Muscle of leg (tissue), 16 donors: ENCODE measurements at places on chromosomes 1 and 21.

DNA sequence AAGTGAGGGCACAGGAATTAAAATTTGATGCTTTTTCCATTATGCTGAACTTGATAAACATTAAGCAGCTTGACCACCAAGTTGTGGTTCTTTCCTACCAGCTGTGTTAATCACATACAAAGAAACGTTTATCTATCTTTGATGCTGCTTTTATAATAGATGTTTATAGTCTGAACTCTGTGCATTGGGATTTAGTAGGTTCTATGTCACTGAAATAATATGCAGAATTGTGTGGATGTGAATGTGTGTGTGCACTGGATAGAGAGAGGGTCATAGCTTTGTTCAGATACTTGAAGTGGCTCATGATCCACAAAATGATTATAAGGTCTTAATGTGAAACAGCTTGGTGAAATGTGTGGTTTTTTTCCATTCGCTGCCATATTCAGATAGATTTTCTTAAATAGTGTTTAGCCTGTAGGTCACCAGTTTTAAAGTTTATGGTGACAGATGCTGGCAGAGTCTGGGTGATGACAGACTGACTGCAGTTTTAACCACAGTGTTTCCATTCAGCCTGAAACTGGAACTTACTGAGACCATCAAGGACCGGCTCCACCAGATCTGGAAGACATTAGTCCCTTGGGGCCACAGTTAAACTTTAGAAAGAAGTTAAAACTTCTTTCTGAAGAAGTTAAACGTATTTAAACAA lies 10.2 kb downstream of the DDI2 start:
- DNase-seq: no peak

DNA sequence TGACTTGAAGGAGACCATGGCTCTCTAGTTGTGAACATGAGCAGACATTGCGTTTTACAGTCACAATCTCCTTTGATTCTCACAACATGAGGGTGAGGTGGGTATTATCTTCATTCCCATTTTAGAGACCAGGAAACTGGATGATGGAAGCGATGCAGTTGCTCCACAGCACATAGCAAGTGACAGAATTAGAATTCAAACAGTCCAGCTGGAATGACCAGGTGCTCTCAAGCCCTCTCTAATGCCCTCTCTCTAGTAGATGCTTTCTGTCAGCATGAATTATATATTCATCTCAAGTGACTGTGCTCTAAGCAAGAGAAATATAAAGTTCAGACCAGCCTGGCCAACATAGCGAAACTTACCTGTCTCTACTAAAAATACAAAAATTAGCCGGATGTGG lies 9.8 kb upstream of the KIF1B start:
- DNase-seq: no peak

GRCh38 chr1:229537894-229538293 lies 20.6 kb downstream of the ABCB10 start:
- no peak for DNase-seq

DNA sequence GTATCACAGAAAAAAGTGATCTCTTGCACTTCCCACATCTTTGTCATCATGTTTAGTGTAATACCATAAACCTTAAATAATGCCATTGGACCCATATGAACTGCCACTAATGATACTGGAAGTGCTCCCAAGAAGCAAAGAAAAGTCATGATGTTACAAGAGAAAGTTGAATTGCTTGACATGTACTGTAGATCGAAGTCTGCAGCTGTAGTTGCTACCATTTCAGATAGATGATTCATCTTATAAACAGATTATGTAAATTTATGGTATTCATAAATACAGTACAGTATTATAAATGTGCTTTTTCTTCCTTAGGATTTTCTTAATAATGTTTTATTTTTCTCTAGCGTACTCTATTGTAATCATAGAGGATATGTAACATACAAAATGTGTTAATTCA lies 30.1 kb upstream of the LAMC2 start:
- DNase-seq: no peak

DNA sequence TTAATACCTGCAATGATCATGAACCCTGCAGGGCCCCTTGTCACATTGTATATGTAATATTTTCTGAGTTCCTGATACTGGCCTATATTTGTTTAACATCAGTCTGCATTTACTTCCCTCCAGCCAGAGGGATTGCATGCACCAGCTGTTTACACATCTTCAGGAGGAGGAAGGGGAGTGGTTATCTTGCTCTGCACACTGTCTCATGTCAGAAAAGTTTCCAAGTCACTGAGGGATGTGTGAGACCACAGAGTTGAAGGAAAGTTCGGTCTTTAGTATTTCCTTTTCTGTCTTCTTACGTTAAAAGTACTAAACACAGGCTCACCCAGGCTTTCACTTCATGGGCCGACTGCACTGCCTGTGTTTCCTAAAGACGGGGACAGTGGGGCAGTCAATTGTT lies 574.1 kb downstream of the LMO4 start:
- DNase-seq: peak; percentile 91

DNA sequence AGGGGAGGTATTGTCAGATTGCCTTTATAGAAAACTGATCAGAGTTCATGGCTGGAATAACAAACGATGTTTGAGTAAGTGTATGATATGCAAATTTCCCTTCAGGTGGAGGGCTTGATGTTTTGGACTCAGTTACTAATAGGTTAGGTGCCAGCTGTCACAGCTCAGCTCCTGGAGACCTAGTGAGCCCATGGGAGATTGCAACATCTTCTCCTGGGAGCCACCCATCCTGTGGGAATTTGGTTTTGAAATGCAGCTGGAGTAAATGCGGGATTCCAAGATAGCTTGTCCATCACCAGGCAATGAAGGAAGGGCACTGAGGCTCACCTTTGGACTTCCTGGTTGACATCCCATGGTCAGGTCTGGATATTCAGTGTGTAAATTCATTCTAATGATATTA lies 211.4 kb upstream of the NRIP1 start:
- DNase-seq: no peak

DNA sequence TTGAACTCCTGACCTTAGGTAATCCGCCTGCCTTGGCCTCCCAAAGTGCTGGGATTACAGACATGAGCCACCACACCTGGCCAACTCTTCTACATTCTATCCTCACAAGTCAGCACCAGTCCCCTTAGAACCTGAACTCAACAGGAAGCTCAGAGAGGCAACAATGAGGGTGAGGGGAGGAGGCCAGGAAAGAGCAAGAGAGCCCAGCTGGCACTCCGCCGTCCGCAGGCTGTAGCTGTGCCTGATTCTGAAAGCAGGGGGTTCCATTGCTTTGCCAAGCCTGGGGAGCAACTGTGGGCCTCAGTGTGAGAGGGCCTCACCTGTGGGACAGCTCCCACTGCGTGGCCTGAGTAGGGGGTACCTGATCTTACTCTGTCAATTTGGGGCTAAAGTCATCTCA lies 18.7 kb downstream of the STK40 start:
- no peak for DNase-seq

GRCh38 chr1:22039594-22040285 lies 12.8 kb upstream of the CDC42 start:
- DNase-seq: peak; percentile 82

- no peak for DNase-seq
Observed at GRCh38 chr1:245039196-245039595, 115.6 kb upstream of the KIF26B start.

DNA sequence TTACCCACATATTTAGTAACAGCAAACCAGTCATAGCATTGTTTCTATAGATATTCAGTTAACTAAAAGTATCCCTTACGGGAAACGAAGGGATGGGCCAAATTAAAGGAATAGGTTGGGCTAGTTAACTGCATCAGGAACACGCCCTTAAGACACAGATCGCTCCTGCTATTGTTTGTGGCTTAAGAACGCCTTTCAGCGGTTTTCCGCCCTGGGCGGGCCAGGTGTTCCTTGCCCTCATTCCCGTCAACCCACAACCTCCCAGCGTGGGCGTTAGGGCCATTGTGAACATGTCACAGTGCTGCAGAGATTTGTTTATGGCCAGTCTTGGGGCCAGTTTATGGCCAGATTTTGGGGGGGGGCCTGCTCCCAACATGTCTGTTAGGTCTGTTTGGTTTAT lies 14.7 kb downstream of the TNFRSF18 start:
- DNase-seq: no peak

DNA sequence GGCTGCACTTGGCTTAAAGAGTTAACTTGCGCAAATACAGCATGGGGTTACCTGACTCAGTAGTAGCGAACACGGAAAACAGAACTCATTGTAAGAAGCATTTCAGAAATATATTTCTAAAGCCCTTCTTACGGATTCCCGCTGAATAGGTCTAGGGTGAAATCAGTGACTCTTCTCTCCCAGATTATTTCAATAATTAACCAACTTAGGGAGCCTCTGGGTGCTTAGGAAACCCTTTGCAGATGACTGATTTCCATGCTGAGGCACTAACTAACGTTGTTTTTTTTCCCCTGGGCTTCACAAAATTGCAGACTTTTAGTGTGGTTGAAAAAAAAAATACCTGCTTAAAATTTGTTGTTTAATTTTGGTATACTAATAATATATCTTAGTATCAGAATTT lies 40.3 kb downstream of the BTG3 start:
- DNase-seq: no peak

- DNase-seq: no peak
Observed at GRCh38 chr1:204730826-204731459, 45.4 kb upstream of the LRRN2 start.

DNA sequence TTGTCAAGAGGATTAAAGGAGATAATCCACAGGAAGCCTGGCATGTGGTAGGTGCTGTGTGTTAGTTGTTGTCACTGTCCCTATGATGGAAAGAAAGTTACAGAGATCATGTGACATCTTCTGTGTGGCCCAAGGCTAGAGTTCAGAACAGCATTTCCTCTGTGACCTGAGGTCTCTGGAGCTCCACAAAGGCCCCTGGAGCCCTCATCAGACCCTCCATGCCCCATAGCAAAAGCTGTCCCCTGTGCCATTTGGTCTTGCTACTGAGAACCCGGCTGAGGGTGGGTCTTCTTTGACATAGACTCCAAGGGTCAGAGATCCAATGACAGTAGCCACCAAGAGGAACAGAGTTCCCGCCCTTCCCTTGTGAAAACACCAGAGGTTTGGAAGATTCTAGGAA lies 8.1 kb downstream of the CELA2B start:
- no peak for DNase-seq

- DNase-seq: peak; percentile 96
Observed at GRCh38 chr1:223031733-223032601, 111.1 kb downstream of the TLR5 start.

GRCh38 chr1:187509091-187509490 lies 680.3 kb downstream of the PLA2G4A start:
- DNase-seq: no peak

- DNase-seq: no peak
Observed at GRCh38 chr1:214460304-214460916, 91.0 kb downstream of the PTPN14 start.

DNA sequence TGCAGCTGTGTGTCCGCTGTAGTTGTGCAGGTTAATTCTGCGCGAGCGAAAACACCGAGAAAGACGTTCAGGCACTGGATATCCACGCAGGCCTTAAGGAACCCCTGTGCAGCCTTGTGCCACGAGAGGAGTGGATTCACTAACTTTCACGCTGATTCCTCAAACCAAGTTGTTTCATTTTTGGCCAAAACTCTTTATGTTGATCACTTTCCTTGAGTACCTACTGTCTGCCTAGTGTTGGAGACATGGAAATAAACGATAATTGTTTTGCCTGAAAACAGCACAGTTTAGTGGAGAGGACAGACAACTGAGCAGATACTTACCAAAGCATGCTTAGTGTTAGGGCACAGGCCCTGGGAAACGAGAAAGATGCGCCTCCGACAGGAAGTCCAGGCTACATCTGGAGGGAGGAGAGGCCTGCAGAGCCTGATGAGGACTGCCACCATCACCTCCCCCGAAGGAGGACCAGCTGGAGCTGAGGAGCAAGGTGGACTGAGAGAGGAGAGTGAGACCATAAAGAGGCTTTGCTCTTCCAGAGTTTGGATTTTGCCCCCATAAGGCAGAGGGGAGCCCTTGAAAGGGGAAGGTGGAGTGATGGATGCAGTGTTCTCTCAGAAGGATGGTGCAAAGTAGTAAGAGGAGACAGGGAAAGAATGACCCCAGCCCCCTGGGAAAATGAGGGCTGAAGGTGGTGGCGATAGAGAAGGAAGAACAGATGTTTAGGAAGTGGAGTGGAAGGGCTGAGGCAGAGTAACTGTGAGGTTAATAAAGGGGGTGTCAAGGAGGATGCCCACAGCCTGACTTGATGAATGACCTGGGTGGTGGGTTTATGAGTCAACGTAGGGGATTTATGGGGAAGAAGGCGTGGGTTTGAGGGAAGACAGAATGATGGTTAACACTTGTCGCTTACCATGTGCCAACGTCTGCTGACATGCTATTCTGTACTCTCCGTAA lies 956 bp upstream of the SCAF4 start:
- peak; percentile 46 for DNase-seq

GRCh38 chr1:208131621-208132286 lies 112.4 kb downstream of the PLXNA2 start:
- no peak for DNase-seq

DNA sequence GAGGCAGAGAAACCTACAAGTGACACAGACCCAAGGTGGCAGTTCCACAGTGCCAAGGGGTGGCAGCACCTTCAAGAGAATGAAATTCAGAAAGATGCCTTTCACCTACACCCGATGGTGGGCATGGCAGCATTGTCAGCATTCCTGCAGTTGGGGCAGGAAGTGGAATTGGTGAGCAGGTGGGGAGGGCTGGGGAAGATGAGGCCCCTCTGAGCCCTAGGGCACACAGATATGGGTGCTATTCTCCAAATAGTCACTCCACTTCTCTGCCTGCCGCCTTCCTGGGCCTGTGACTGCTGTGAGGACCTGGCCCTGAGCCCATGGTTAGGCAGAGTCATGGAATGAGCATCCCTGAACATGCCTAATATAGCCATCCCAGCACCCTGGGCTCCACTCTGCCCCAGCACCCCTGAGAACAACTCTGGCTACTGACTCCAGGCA lies 8.3 kb downstream of the SHISA4 start:
- DNase-seq: no peak

DNA sequence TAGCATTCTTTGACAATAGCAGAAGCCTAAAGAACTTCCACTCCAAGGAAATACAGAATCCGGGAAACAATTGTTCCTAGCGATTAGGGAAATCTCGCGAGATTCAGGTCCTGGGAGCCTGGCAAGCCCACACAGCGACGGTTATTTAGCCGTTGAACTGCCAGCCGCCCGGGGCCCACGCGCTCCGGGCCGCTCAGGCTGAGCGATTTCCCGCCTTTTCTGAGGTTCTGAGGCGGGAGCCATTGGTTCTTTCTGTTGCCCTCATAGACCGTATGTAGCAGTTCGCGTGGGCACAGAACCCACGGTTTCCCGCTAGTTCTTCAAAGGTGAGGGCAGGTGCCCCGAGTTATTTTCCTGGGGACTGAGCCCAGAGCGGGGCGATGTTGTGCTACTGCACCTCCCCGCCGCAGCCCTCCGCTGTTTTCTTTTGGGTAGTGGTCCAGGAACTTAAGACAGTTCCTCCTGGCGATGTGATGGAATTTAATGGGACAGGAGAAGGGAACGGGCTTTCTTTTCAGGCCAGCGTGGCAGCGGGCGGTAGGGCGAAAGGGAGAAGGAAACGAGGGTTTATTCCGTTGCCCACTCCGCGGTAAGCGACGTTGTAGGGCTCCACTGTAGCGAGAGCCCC lies at the start of gene SYCP1:
SYCP1 (plus strand) TSS at position 171 of the 628 bp plus-strand sequence. CDS start 602 bp downstream, outside the sequence.
- DNase-seq: no peak
